Aorta (tissue), 5 donors: ENCODE measurements at places on chromosomes 7 and 10. TPM values are rescaled to one million over a fixed set of nuclear protein-coding genes. Genes with fewer than 3 reads are reported as not detected.

Gene PPP1R3C
- total RNA-seq = 152 TPM

Gene CTTNBP2
- total RNA-seq = 29.6 TPM

GRCh38 chr10:132238371-132239125 is 51.8 kb downstream of the DPYSL4 start:
- no peaks in the 10 kb centered on the region for H3K27me3 ChIP-seq
- no peaks in the 10 kb centered on the region for H3K4me1 ChIP-seq
- no peak overlapping the region for H3K4me3 ChIP-seq
- H3K27ac ChIP-seq = no peak overlapping the region

Gene OR13A1
- total RNA-seq = not detected

DNA sequence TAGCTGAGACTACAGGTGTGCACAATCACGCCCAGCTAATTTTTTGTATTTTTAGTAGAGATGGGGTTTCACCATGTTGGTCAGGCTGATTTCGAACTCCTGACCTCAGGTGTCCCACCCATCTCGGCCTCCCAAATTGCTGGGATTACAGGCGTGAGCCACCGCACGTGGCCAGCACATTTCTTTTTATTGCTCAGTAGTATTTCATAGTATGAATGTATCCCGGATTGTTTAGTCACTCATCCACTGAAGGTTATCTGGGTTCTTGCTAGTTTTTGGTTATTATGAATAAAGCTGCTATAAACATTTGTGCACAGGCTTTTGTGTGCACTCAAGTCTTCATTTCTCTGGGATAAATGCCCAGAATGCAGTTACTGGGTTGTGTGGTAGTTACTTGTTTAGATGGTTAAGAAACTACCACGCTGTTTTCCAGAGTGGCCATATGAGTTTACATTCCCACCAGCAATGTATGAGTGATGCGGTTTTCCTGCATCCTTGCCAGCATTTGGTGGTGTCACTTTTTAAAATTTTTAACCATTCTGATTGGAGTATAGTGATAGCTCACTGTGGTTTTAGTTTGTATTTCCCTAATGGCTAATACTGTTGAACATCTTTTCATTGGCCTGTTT is 275.8 kb upstream of the LYZL1 start:
- DNase-seq = no peak
- no peaks in the 10 kb centered on the region for H3K4me1 ChIP-seq
- no peak overlapping the region for H3K4me3 ChIP-seq

DNA sequence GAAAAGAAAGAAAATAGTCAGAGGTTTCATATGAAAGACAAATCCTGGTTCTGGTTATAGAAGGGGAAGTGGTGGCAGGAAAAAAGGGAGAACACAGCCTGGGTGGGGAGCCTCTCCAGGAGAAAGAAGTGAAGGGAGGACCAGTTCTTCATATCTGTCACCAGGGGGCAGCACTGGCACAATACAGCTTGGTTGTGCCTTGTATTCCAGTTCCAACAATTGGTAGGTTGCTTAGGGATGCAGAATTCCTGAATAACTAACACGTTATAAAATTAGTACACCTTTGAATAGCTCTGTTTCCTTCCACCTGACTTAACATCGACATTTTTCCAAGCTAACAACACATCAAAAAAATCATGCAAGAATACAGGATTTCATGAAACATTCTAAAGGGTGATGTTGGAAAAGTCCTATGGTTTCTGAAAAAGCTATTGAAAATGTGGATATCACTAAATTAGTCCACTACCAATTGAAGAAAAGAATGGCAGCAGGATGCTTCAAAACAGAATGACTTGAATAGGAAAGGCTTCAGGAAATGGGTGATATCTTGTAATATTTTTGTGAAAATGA is 52.9 kb downstream of the CYP26A1 start:
- H3K27me3 ChIP-seq = no peaks in the 10 kb centered on the region
- no peak overlapping the region for H3K4me3 ChIP-seq
- no peaks in the 10 kb centered on the region for H3K4me1 ChIP-seq
- H3K27ac ChIP-seq = no peak overlapping the region

DNA sequence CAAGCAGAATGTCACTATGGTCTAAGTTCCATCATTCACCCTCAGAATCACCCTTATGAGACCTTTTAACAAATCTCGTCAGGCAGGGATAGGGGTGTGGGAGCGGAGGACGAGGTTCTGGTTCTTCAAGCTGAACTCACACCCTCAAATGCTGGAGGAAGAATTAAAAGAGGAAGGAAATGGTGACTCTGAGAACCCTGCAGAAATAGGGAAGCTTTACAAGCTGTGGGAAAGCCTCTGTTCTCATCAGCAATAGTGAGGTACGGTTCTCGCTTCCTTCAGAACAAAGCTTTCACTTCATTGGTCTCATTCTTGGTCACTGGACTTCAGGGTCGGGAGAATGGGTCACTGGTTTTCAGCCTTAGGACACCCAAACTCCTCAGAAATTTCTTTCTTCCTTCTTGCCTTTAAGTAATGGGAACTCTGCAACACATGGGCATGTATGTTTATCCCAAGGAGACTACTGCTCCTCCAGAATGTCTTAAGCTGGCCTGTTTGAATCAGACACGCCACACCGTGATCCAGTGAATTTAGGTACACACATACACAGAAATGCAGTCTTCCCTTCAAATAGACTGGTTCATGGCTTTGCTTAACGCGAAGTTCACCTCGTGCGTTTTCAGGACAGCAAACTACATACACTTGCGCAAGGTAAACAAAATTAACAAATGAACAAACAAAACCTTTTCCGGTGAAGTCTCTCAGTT is 226.0 kb downstream of the SFMBT2 start:
- no peaks in the 10 kb centered on the region for H3K27me3 ChIP-seq
- no peaks in the 10 kb centered on the region for H3K4me1 ChIP-seq
- no peak for DNase-seq
- H3K27ac ChIP-seq = no peak overlapping the region
- H3K4me3 ChIP-seq = no peak overlapping the region

Gene FIGNL1
- 5.9 TPM for total RNA-seq

DNA sequence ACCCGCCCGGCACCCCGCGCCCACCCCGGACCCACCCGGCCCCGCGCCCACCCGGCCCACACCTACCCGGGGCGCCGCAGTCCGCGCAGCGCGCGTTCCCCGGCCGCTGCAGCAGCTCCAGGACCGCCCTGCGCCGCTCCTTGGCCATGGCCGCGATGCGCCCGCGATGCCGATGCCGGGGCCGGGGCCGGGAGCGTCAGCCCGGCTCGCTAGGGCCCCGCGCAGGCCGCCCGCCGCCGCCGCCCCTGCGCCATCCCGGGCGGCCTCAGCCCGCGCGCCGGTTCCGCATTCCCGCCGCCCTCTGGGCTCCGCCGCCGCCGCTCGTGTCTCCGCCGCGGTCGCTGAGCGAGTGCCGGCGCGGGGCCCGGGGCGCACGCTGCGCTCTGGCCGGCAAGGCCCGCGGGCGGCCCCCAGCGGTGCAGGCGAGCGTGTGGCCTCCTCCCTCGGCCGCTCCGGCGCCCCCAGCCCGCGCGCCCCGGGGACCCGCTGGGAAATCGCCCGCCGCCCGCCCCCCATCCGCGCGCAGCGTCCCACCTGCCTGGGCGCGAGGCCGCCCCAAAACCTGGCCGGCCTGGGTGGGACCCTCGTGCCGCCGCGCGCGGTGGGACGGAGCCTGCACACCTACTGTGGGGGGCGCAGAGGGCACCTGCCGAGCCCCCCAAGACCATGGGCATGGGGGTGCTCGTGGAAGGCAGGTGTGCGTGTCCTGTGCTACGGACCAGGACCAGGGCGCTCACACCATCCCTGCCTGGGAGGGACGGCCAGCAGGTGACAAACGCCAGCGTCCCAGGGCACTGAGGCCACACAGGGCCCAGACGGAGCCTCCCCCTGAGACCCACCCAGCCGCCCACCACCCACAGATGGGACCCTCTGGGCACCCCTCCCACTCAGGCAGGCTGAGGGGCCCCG is at the start of gene ADAP1:
ADAP1 (minus strand) TSS at position 351 of the 909 bp plus-strand sequence; CDS start at position 148, 203 bp downstream.
- H3K4me3 ChIP-seq = peak within 1 kb of the TSS; percentile 58
- no peaks in the 10 kb centered on the region for H3K36me3 ChIP-seq
- H3K4me1 ChIP-seq = no peaks in the 10 kb centered on the region
- peak within 1 kb of the TSS; percentile 7 for H3K27ac ChIP-seq
- peak; percentile 68 for DNase-seq
- H3K27me3 ChIP-seq = no peaks in the 10 kb centered on the region

DNA sequence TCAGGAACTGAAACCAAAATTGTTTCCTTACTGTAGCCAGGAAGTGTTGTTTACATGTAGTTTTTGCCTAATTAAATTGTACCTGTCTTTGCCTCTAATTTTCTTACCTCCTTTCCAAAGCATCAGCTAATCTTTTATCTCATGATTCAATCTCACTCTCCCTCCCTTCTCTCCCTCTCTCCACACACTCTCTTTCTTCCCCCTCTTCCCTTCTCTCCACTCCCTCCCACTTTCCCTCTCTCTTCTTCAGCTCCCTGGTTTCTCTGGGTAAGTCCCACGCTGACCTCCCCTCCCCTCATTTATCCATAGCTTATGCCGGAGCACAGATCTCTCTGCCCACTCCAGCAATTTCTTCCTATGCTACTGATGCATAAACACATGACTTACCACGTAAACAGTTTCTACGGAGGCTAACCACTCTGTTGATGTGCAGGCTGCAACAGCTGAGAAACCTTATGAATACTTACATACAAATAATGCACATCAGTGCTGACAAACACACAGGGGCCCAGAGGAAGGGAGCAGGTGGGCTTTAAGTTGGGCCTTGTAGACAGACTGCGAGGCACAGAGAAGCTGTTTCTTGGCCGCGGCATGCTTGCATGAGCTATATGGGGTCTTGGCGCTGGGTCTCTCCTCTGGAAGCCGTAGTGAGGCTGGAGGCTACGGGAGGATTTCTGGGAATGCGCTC is 174.4 kb upstream of the PLXNA4 start:
- DNase-seq = no peak
- no peaks in the 10 kb centered on the region for H3K36me3 ChIP-seq
- no peak overlapping the region for H3K27ac ChIP-seq
- H3K27me3 ChIP-seq = peaks cover 1% of the 10 kb centered on the region
- no peak overlapping the region for H3K4me3 ChIP-seq

Gene H2BK1
- total RNA-seq = not detected

DNA sequence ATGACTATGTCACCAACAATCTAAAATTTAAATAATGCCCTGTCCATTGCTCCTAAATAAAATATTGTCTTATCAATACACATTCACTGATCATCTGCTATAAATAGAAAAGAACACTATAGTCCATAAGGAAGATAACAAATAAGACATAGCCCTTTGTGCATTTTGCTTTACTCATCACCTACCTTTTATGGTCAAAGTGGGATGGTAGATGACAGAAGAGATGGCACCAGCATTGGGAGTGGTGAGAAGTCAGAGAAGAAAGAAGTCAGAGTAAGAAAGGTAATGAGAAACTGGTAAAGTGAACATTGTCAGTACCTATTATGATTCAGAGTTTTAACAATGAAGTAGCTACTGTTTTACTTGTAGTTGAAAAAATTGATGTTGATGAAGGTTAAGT is 31.1 kb downstream of the SEMA3E start:
- no peaks in the 10 kb centered on the region for H3K4me1 ChIP-seq
- H3K4me3 ChIP-seq = no peak overlapping the region
- no peak overlapping the region for H3K27ac ChIP-seq

DNA sequence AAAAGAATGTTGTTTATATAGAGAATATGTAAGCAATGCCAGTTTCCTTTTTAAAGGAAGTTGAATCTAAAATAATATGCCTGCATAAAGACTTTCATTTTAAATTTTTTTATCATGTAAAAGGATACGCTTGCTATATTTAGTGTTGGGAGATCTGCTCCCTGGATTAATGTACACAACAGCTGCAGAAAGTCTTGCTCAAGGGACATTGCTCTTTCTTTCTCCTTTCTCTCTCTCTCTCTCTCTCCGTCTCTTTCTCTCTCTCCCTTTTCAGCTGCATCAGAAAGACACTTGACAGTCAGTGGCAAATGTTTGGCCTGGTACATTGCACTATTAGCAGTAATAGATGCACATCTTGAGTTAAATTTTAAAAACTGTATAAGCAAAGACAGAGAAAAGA is 739 bp downstream of the MYPN start:
- no peaks in the 10 kb centered on the region for H3K36me3 ChIP-seq
- no peak overlapping the region for H3K4me3 ChIP-seq
- H3K27ac ChIP-seq = no peak overlapping the region
- H3K4me1 ChIP-seq = no peaks in the 10 kb centered on the region
- DNase-seq = no peak

GRCh38 chr7:101378751-101379174 is 16.1 kb downstream of the COL26A1 start:
- H3K27ac ChIP-seq = no peak overlapping the region
- no peaks in the 10 kb centered on the region for H3K4me1 ChIP-seq
- DNase-seq = no peak

GRCh38 chr10:132479024-132479602 is 58.5 kb upstream of the INPP5A start:
- no peaks in the 10 kb centered on the region for H3K27me3 ChIP-seq
- H3K4me3 ChIP-seq = no peak overlapping the region
- no peaks in the 10 kb centered on the region for H3K4me1 ChIP-seq
- H3K36me3 ChIP-seq = no peaks in the 10 kb centered on the region
